ENCODE measurements at places on chromosomes 5 and 9.
A peak's percentile ranks its signal among the peaks of the same experiment; 100 is the strongest.

DNA sequence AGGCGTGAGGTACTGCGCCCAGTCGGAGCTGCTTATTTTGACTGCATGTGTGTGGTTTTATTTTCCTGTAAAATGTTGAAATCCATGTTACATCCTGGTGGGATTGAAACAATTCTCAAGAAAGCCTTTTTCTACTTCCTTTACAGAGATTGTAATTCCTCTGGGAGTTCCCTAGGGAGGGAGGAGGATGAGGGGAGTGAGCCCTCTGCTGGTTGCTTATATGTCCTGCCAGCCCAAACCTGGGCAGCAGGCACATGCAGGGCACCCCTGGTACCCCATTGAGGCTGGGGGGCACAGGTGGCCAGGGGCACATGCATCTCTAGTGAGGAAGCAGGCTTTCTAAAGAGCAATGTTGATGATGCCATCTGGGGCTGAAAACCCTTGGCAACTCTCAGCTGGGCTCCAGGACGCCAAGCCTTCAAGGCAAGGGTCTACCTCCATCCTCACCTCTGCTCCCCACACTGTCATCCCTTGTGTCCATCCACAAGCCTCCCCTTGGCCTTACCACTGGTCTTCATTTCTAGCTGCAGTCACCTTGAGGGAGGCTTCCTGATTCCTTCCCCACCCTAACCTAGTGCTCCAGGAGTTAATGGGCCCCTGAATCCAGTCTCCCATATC lies 84.7 kb upstream of the TNFSF8 start:
- DNase-seq: peak; percentile 30

- no peak for DNase-seq
Measured at GRCh38 chr9:94153905-94154304, 69.6 kb downstream of the PTPDC1 start.

- DNase-seq: no peak
Measured at GRCh38 chr9:37820142-37820541, 19.5 kb downstream of the DCAF10 start.

GRCh38 chr5:137706841-137707240 lies 29.0 kb downstream of the KLHL3 start:
- DNase-seq: no peak
